DMS153 (cell line): ENCODE measurements at places on chromosomes 2 and 18.

DNA sequence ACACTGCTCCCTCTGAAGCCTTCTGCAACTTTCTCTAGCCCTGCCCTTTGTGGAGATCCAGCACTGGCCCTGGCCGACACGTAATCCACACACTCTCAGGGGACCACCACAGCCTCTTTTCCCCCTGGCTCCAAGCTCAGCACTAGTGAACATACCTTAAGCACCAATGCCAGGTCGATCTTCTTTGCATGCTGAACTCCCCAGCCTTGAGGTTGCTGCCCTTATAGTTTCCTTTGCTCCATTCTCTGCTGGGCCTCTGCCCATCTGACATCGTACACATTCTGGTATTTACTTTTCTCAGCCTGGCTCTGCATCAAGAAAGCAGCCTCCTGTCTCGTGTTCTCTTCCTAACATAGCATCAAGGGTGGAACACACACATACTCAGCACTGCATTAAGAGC, 361.5 kb downstream of the LPIN1 start:
- no peak for DNase-seq

DNA sequence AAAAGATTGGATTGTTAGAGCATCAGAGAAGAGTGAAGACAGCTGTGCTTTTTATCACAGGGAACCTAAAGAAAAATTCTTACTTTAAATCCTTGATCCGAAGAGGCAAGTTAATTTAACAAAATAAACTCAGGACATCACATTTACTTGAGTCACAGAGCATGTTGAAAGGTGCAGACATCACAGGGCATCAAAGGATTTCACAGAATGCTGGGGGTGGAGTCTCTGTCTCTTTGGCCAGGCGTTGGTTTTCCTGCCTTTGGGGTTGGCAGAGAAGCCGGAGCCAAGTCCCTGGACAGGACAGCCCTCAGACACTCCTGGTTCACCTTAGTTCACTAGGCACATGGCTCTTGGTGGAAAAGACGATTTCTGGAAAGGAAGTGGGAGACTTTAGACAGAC, 56.3 kb downstream of the SH3RF3 start:
- no peak for DNase-seq

- peak; percentile 57 for DNase-seq
These were observed 28.7 kb upstream of the MFSD6 start for GRCh38 chr2:190379249-190379964.

GRCh38 chr2:133326652-133327397, 241.4 kb downstream of the NCKAP5 start:
- peak; percentile 86 for DNase-seq

- peak; percentile 46 for DNase-seq
These were observed 5.4 kb upstream of the TDRD15 start for GRCh38 chr2:21118302-21118920.

GRCh38 chr2:46555011-46555410, 75.6 kb downstream of the TMEM247 start:
- DNase-seq = no peak

- no peak for DNase-seq
These were observed 419 bp downstream of the EPHA4 start for GRCh38 chr2:221571551-221572218.

DNA sequence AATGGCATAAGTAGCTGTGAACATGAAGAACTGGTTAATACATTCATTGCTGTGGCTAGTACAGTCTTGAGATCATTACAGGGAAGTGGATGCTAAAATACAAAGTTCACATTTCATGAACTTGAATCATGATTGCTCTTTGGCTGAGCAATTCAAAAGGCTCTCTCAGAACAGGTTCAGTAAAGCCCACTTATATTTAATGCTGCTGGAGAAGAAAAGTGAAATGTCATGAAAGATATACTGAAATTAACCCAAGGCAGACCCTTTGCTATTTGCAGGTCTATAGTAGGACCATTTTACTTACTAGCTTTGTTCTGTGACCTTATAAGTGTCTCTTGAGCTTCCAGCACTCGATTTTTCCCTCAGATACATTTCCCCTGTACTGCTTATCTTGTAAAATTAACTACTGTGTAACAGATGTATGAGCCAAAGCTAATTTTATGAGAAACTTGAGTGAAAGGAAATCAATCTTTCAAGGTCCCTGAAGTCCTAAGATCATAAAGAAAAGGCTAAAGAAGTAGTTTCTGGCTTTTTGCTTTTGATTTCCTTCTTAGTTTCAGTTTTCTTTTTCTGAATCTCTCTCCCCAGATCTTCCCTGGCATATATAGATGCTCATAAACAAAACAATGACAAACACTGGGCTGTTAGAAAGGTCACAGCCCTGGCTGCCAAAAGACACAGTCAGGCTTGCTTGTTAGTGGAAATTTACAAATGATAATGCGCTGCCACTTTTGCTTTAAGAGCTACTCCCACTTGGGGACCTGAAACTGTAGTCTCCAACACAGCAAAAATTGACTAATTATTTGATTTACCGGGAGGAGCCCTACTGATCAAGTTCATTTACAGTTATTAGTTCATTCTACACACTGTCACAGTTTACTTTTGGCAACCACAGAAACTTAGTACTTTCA, 132.7 kb upstream of the XPO1 start:
- no peak for DNase-seq

GRCh38 chr18:75222407-75222806, 11.8 kb downstream of the TSHZ1 start:
- no peak for DNase-seq

DNA sequence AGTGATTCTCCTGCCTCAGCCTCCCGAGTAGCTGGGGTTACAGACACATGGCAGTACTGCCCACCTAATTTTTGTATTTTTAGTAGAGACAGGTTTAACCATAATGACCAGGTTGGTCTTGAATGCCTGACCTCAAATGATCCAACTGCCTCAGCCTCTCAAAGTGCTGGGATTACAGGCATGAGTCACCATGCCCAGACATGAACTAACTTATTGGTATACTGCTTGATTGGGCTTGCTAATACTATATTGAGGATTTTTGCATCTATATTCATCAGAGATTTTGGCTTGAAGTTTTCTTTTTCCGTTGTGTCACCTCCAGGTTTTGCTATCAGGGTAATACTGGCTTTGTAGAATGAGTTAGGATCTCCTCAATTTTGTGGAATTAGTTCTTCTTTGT, 706.1 kb upstream of the HS6ST1 start:
- no peak for DNase-seq

DNA sequence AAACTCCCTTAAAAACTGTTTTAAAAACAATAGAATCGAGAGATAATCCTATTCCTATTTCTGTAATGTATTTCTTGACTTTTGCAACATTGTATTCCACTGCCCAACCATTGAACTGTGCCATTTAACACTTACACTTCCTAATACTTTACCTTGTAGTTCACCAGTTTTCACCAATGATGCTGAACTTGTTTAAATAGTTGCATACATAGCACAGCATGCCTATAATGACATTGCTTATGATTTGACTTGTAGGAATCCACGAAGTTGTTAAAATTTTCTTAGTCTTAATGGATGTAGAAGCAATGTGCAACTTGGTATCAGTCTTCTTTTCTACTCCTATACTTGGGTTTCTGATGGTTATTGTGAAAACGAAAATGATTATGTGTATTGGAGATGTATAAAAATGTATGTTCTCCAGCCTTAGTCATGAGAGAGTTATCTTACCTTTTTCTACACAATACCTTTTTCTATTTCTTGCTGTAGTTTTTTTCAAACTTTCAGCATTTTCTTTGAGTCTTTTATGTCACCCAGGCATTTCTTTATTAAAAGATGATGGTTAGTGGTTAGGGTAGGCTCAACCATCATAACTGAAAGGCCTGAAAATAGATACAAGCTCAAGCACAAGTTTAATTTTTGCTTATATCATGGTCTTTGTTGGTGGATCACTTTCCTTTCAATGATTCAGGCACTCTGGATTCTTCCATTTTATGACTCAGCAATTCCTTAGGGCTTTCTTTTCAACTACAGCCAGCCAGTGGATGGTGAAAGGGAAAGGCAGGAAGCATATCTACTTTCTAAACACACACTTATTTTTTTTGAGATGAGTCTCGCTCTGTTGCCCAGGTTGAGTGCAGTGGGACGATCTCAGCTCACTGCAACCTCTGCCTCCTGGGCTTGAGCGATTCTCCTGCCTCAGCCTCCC, 9.4 kb downstream of the GPD2 start:
- DNase-seq = no peak

DNA sequence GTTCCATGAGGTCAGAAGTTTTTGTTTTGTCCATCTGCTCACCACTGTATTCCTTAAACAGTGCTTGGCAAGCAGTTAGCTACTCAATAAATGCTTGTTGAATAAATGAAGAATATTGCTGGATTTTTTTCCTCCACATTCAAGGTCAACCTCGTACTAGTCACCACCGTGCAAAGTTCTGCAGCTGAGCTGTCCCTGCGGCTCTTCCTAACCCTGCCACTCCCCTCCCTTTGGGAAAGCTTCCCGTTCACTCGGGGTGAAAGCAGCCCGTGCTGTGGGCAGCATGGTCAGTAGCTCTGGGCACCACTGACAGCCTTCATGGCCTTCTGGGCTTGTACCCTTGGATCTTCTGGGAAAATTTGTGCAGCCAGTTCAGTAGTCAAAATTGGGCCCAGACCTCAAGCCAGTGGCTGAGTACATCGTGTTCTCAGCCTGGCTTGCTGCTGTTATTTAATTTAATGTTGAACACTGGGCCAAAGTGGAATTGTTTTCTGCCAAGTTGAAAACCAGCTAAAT, 469.3 kb upstream of the RAB12 start:
- no peak for DNase-seq

DNA sequence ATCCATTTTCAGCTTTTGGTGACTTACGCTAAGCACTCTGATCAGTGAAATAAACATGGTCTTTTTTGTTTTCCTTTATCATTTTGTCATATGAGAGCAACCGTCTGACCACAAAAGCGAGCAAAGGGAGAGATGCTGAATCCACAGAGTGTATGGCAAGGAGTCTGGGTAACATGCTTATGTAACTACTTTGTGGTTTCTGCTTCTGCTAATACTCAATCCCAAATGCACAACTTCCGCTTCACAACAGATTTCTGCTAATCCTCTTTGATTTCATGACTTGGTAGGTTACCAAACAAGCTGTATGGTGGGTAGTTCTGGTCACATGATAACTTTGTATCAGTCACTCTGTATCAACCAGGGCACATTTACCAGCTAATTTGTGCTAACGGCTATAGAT, 908.4 kb upstream of the CRIM1 start:
- no peak for DNase-seq
